Activated T-helper 1 cell treated with anti-CD3 and anti-CD28 coated beads, Interleukin-12 subunit alpha, Interleukin-12 subunit beta, Interleukin-2, Interleukin-4 antibody, amounts not matched to agents 30 ng/mL and 10 ng/mL and 1 ng/mL, durations not matched to agents 14 hours and 24 hours and 36 hours (primary cell): ENCODE measurements at places on chromosomes 3 and 15.

DNA sequence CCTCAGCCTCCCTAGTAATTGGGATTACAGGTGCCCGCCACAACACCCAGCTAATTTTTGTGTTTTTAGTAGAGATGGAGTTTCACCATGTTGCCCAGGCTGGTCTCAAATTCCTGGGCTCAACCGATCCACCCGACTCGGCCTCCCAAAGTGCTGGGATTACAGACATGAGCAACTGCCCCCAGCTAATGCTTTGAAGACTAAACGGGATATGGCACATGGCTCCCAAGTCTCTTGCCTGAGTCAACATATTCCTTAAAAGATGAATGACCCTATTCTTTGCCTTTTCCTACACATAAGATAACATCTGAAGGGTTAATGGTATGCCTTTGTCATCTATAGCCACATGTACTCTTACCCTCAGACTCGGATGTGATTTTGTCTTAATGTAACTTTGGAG, 38.4 kb upstream of the NEDD4 start:
- DNase-seq = no peak

DNA sequence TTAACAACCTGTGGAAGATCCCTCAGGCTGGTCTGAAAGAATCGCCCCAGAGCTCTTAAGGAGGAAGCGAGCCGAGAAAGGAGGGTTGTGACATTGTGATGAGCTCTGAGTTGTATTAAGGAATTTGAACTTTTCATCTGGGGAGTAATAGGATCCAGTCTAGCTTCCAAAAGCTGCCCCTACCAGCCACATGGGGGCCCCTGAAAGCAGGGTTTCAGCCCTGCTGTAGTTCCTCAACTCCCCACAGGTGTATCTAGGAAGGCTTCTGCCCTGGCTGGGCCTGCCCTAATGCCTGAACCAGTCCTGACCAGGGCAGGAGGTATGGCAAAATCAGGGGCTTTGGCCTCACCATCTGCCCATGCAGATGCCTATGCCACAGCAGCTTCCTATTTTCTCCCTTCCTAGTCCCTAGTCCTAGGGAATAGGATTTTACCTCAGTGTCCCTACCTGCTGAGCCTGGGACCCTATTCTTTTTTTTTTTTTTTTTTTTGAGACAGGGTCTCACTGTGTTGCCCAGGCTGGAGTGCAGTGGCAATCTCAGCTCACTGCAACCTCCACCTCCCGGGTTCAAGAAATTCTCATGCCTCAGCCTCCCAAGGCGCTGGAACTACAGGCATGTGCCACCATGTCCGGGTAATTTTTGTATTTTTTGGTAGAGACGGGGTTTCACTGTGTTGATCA, 5.0 kb upstream of the AP3S2 start:
- DNase-seq = peak; percentile 15

GRCh38 chr15:69143756-69144436, 16.5 kb upstream of the GLCE start:
- DNase-seq = no peak

GRCh38 chr15:78067328-78068228, 9.9 kb downstream of the TBC1D2B start:
- no peak for DNase-seq

GRCh38 chr3:15769256-15769915, 28.4 kb downstream of the ANKRD28 start:
- DNase-seq = no peak
